ENCODE measurements at places on chromosomes 5 and 9.

DNA sequence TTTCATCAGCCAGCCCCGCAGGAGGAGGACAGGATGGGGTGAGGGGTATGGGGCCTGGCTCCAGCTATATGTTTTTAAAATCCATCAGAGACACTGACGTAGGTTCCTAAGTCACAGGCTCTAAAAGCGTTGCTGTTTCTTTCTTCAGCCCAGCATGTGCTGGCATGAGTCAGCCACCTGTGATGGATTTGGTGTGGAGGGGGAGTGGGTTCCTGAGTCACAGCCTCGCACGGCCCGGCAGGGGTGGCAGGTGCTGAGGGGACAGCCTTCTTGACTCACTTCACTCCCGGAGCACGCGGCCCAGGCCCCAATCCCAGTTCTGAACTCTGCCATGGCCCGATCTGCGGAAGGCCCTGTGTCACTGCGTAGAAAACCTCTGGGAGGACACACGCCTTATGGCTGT lies 38.8 kb upstream of the RPL26L1 start:
- H3K4me3 ChIP-seq, result no peak overlapping the region
- no peaks in the 10 kb centered on the region for H3K4me1 ChIP-seq
- no peaks in the 10 kb centered on the region for H3K27me3 ChIP-seq

DNA sequence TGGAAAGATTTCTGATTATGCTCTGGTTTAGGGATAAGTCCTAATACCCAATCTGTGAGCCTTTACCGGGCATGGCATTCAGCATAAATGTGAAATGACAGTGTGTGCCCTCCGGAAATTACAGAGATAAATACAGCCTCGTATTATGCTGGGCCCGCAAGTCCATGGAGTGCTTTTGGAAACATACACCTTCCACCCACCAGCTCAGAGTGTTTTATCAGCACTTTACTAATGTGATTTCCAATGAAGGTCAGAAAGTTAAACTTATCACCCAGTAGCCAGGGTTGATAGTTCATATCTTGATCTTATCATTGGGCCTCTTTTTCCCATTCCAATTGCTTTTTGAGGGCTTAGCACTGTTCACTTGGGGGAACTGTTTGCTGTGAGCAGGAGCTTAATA lies 94.8 kb downstream of the SGCD start:
- H3K36me3 ChIP-seq, result no peaks in the 10 kb centered on the region
- peaks cover 3% of the 10 kb centered on the region for H3K27me3 ChIP-seq
- peaks cover 24% of the 10 kb centered on the region for H3K4me1 ChIP-seq
- DNase-seq, result no peak
- H3K27ac ChIP-seq, result no peak overlapping the region

GRCh38 chr5:137651022-137651421 lies 84.9 kb downstream of the KLHL3 start:
- H3K36me3 ChIP-seq, result 0 out of 2 replicates have a peak, but pooled peaks cover 2% of the 10 kb centered on the region
- no peak for DNase-seq

- peaks cover 4% of the 10 kb centered on the region for H3K4me1 ChIP-seq
- H3K4me3 ChIP-seq, result no peak overlapping the region
- H3K27ac ChIP-seq, result no peak overlapping the region
Observed at GRCh38 chr9:110707419-110707818, 38.8 kb downstream of the MUSK start.

DNA sequence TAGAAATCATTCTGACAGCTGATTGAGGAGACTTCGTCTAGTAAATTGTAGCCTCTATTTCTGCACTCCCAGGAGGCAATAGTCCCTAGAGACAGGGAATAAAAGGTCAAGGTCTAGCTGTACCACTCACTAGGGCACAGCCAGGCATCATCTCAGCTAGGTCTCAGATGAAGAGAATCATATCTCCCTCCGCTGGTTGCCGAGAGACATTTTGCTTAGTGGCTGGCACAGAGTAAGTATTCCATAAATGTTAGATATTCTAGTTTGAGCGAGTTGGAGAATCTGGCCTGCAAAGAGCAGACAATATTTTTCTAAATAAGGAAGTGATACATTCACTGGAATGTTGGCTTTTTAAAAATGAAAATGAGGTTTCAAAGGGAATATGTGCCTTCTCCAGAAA lies 180.4 kb upstream of the ACTBL2 start:
- no peaks in the 10 kb centered on the region for H3K27me3 ChIP-seq
- no peak for DNase-seq
- H3K4me3 ChIP-seq, result no peak overlapping the region
- peaks cover 5% of the 10 kb centered on the region for H3K4me1 ChIP-seq
- no peak overlapping the region for H3K27ac ChIP-seq

Data from WTC11 (cell line).